Activated CD4-positive, alpha-beta T cell treated with anti-CD3 and anti-CD28 coated beads, Interleukin-2, Interleukin-4, amounts not matched to agents 100 ng/mL and 50 ng/mL, durations not matched to agents 16 hours and 8 hours (primary cell): ENCODE measurements at places on chromosomes 3 and 15.

GRCh38 chr15:62145015-62145735 lies 19.9 kb downstream of the C2CD4B start:
- DNase-seq = no peak

DNA sequence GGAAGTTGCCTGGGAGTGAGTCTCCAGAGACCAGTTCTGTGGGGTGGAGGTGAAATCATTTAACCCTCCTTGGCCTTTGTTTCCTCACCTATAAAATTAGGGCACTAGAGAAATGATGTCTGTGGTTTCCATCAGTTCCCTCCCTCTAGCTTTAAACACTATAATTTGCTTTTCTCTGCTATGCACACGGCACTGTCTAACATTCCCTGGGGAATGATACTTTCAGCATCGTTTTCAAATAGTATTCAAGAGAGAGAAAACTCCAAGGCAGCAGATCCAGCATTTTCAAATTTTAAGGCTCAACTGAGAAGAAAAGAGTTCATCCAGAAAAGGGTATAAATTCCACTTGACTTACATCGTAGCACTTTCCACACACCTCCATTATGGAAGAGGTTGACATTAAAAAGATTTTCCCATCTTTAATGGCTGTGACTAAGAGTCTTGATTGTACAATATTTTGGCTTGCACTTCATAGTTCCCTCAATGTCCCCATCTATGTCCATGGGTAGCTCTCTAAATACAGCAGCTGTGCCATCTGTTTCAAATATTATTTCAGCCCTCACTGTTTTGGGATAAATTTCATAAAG lies 137.7 kb upstream of the ZPLD1 start:
- DNase-seq = no peak

DNA sequence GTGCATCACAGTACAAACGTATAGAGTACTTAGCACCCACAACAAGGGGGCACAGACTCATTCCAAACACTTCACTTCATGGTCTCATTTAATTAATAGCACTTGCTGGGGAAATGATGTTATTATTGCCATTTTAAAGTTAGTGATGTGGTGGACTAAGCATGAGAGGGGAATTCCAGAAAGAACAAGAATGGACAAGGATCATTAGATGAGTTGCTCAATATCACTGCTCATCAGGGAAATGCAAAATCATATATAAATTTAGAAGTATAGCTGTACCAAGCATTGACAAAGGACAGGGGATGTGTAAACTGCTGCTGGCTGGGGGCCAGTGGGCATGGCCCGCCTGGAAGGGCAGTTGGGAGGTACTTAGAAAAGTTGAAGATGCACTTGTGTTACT lies 14.6 kb downstream of the PRR20G start:
- no peak for DNase-seq

DNA sequence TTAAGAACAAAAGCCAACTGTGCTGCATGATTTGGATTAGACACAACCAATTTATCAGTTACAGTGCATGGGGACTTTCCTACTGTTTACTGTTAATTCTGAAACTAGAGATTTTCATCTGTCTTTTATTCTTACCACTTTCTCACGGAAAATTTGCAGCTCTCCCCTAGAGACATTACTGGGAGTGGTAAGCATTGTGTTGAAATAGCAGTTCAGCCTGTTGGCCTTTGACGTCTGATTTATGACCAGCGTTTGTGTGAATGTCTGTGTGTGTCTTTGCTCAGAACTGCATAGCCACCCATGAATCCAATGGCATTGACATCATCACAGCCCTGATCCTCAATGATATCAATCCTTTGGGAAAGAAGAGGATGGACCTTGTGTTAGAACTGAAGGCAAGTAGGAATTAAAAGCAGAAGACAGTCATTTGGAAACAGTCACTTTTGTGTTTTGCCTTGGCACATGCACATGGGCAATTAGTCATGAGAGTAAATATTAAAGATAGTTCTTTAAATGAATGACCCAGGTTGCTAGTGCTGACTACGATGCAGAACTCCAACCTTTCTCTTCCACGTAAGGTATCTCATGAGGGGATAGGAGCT lies 202.2 kb upstream of the BHLHE40 start:
- peak; percentile 83 for DNase-seq

GRCh38 chr3:4394048-4394447 lies 73.0 kb downstream of the SUMF1 start:
- DNase-seq = peak; percentile 81

DNA sequence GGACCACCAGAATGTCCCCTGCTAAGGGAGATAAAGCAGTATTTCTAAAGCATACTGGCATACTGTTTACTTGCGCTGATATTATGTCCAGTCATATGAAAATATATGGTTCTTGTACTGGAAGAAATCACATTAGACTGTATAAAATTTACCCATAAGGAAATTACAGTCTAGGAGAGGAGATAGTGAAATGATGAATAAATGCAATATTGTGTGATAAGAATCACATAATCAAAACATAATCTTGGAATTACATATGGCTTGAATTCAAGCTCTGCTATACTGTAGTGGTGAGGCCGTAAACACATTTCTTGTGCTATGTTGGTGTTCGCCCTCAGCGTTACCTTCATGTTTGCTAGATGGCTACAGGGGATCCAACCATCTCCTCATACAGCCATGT lies 20.7 kb upstream of the TGFBR2 start:
- no peak for DNase-seq

- DNase-seq = no peak
These were observed 4.4 kb upstream of the RASA2 start for GRCh38 chr3:141482245-141482922.

DNA sequence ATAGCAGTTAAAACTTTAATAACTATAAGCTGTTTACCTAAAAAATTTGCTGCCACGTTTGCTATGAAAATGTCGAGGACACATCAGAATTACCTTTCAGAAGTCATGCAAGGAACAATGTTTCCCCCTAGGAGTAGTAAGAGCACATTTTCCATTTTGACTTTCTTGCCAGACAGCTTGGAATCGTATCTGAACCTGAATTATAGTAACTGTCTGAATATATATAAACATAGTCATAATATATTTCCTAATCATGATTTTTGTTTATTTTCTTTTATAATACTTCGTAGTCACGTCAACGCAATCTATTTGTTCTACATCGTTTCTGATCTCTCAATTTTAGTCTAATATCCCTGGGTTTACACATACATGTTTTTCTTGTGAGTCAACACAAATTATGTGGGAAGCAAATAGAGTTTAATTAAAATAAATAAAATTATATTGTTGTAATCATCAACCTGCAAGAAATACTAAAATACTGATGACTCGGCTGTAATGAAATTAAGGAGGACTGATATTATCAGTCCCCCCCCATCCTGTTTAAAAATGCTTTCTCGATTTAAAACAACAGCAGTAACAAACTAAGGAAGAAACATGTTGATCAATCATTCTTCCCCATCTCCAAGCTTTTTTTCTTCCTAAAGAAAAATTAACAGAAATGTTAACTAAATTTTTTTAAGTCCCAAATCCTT lies 78.4 kb downstream of the MME start:
- no peak for DNase-seq

DNA sequence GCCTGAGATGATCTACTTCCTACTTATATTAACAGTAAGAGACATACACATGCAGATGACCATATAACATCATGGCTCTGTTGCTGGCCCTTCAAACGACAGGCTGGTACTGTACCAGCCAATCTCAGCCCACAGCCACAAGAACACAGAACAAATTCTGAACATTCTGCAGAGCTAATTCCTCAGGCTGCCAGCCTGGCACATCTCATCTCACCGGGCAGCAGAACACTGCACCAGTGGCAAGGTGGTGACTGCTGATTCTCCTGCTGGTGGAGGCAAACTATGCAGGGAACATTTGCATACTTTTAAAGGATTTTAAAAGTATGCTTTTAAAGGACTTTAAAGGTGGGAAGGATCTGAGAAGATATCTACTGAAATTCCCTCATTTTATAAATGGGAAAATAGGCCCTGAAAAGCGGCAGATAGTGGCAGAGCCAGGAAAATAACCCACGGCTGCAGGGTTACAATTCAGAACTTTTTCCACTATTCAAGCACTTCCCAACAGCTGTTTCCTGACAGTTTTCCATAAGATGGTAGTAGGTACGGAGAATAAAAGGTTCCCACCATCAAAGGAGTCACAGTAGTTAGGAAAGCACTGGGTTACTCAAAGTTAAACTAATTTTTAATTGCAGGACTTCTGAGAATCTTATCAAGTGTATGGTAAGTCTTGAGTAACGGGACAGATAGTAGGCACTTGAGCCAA lies 37.3 kb downstream of the SUMF1 start:
- DNase-seq = no peak

DNA sequence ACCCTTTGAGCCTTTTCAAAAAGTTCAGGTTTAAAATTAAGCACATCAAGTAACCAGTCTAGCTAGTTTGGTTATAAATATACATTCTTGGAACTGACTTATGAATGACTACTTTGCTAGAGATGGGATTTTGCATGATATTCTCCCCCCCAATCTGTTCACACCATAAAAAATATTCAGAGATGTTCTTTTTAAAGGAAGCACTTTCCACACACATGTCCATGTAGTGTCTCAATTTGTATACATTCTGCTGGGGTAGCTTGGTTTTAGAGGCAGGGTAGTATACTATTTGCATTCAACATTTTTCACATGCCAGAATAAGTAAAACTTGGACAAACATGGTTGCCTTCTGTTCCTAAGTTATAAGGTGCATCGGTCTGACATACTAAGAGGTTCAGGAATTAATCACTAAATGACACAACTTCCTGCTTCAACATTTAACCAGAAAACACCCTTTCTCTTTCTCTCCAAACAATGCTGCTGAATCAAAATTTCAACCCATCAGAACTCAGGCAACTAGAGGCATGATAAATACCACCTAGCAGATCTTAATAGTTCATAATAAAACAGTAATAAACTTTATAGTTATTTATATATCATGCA lies 57.0 kb downstream of the SUMF1 start:
- DNase-seq = peak; percentile 70

GRCh38 chr3:46481636-46482035 lies 16.1 kb upstream of the RTP3 start:
- DNase-seq = no peak

- peak; percentile 68 for DNase-seq
These were observed 40.7 kb downstream of the LDHAL6B start for GRCh38 chr15:59247364-59247763.

DNA sequence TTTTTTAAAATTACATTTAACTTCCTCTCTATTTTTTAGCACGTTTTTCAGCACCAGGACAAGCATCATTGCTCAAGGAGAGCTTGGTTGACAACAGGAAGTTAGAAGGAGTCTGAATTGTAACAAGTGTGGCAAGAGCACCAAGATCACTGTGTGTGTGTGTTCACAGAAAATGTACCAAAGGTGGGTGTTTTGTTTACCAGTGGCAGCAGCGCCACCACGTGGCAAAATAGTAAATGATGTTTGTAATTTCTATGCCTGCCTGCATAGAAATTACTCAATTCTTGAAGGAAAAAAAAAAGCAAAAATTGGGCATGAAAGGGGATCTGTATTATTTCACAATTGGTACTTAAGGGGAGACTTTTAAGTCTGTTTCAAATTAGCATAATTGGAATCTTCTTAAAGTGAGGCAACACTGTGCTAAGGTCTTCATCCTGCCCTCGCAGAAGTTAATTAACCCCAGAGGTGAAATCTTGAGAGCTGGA lies 7.4 kb upstream of the U2SURP start:
- peak; percentile 60 for DNase-seq
